ENCODE measurements at places on chromosomes 2 and 18.

GRCh38 chr2:67828066-67828465 lies 234.7 kb downstream of the C1D start:
- DNase-seq: no peak

- no peak for DNase-seq
Measured at GRCh38 chr2:106115250-106115649, 78.9 kb downstream of the UXS1 start.

GRCh38 chr2:106108351-106108750 lies 85.8 kb downstream of the UXS1 start:
- DNase-seq: no peak

GRCh38 chr2:102111823-102112222 lies 30.7 kb upstream of the IL1R1 start:
- DNase-seq: no peak
